ENCODE measurements at places on chromosomes 11 and 22.
A peak's percentile ranks its signal among the peaks of the same experiment; 100 is the strongest.

DNA sequence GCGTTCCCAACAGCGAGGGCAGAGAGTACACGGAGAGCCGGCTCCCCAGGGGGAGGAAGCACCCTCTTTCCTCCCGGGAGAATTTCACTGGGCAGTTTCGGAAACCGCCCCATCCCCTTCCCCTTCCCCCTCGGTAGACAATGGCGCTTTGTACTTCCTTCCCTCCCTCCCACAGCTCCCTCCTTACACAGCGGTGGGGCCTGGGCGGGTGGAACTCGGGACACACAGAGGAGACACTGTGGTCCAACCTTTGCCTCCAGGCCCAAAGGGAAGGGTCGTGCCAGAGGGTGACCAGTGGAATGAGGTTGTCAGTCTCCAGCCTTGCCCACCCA lies 4.3 kb downstream of the SMTN start:
- DNase-seq = peak; percentile 42

DNA sequence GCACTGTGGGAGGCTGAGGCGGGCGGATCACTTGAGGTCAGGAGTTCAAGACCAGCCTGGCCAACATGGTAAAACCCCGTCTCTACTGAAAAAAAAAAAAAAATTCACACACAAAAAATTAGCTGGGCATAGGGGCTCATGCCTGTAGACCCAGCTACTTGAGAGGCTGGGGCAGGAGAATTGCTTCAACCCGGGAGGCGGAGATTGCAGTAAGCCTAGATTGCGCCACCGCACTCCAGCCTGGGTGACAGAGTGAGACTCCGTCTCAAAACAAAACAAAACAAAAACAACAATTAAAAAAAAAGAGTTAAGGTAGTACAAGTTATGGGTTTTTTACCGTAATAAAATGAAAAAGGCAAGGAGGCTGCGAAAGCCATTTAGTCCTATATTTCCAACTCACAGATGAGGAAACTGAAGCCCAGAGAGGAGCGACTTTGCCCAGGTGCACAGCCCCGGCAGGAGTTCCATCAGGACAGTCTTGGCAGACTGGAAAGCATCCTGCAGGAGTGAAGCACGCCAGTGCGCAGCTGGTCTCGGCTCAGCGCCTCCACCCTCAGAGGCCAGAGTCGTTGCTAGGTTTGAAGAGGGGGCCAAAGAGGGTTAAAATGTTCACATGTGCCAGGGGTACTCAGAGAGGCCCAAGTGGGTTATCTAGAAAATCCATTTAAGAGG lies 3.8 kb upstream of the FADS3 start:
- no peak for DNase-seq

DNA sequence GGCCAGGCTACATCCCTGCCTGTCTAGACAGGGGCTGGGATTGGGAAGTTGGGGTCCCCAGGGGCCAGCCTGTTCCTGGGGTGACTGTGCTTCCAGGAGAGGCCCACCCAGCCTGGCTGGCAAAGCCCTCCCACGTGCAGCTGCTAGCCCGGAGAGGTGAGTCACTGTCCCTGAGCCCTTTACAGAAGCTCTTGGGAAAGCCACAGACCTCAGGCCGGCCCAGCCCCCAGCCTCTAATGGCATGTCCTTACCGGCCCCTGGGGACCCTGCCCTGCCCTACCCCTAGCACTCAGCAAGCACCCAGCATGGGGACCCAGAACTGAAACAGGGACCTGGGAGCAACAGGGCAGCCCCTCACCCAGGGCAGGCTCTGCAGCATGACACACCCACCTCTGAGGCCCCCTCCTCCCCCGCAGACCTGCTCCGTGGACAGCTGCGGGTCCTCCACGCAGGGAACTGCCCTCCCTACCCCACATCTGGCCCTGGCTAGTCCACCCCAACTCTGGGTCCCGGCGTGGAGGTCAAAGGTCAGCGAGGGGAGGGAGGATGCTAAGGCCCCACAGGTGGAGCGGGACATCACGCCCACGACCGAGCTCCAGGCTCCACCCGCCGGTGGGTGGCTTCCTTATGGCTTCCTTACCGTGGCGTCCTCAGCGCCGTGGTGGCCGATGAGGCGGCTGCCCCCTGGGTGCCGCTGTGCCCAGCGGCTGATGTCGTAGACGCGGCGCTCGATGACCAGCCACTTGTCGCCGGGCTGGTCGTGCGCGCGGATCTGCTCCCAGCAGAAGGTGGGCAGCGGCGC lies 615 bp downstream of the FADS3 start:
- DNase-seq = no peak

DNA sequence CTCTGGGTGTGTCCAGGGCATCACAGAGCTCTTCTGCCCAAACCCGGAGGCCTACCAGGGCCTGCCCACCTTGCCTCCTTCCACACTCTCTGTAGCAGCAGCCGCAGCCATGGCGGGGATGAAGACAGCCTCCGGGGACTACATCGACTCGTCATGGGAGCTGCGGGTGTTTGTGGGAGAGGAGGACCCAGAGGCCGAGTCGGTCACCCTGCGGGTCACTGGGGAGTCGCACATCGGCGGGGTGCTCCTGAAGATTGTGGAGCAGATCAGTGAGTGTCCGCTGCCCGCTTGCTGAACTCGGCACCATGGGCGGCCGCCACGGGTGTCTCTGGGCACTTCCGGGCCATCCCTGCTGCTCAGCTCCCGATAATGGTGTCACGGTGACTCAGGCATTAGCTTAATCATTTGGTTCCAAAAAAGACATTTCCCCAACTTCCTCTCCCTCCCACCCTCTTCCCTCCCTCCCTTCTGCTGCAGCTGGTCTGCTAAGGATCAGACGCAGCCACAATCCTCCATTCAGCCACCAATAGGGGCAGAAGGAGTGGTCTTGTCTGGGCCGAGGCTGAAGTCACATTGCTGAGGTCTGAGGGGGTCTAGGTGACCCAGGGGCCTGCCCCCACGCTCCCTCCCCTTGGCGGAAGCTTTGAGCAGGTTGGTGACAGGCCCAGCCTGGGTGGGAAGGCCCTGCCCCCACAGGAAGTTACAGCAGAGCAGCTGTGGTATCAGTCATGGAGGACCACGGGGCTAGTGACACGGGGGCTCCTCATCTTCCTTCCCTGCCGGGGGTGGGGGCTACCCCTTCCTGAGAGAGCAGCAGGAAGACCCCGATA lies 950 bp downstream of the FERMT3 start:
- peak; percentile 98 for DNase-seq

GRCh38 chr11:128496249-128496648 lies 91.1 kb downstream of the ETS1 start:
- DNase-seq = no peak

DNA sequence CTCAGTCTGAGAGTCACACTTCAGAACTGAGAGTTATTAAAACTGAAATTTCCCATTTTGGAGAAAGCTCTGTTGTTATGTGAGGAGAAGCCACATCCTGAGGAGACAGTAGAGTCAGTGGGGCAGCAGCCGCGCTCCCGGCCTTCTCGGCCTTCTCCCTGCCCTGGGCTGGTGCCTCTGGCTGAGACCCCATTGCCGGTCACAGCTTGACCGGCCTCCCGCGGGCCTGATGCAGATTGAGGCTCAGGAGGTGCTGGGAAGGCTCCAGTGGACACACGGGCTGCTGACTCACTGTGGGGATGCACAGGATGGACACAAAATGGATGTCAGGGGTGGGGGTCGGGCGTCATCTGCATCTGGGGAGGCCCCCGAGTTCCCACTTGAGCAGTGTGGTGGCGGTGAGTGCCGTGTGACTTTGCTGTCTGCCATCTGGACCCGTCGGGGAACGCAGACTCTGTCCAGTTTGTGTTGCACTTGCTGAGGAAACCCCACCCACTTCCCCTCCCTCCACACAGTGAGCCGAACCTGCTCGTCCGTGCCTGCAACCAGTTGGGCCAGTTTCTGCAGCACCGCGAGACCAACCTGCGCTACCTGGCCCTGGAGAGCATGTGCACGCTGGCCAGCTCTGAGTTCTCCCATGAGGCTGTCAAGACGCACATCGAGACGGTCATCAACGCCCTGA lies 50.1 kb downstream of the MUC6 start:
- no peak for DNase-seq

DNA sequence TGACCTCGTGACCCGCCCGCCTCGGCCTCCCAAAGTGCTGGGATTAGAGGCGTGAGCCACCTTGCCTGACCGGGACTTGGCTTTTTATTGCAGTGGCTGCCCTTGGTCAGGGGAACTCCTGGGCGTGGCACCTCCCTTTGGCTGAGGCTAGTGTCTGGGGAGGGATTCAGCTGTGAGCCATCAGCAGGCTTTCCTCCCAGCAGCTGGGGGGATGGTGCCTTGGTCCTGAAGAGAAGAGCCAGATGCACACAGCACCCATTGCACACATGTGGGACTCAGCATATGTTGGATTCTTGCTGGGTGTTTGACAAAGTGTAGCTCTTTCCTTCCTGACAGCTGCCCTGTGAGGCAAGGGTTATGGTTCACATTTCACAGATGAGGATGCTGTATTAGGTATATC lies 8.4 kb downstream of the CYTH4 start:
- DNase-seq = no peak

DNA sequence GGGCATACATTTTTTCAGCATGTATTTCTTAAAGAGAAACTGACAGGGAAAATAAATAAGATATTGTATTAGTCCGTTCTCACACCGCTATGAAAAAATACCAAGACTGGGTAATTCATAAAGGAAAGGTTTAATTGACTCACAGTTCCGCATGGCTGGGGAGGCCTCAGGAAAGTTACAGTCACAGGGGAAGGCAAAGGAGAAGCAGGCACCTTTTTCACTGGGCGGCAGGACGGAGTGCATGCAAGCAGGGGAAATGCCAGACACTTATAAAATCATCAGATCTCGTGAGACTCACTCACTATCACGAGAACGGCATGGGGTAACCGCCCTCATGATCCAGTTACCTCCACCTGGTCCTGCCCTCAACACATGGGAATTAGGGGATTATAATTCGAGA lies 44.2 kb downstream of the PPFIA1 start:
- no peak for DNase-seq

DNA sequence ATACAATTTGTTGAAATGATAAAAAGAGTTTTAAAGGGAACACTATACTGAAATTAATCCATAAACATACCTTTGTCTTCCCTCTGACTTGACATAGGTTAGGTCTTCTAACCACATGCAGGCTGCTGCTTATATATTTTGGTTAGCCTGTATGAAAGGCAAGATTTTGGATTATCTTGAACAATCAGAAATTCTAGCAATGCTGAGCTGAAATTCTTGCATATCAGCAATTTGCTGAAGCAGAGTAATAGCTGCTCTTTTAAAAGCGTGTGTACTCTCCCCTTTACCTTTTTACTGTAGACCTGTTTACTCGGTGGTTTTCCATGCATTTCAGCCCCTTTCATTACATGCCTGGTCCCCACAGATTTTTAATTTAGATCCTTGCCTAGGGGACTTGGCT lies 34.0 kb downstream of the CWC15 start:
- no peak for DNase-seq

DNA sequence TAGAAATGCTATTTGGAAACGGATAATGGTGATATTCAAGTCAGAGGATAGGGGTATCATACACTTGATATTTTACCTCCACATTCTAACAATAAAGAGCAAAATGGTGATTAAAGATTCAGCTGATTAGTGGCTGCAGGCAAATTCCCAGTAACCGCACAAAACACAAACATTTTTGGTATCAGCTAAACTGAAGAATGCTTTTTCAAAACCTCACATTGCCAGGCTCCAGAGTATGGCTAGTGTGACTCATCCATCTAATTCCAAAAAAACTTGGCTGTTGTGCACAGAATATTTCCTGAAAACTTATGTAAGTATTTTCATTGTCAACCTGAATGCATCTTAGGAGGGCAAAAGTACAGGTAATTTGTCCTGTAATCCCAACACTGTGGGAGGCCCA lies 10.9 kb downstream of the SRPRA start:
- no peak for DNase-seq

- DNase-seq = no peak
These were observed 441.4 kb downstream of the BUD13 start for GRCh38 chr11:116331381-116331780.

GRCh38 chr11:92455210-92455790 lies 230.7 kb downstream of the FAT3 start:
- no peak for DNase-seq

- DNase-seq = no peak
These were observed 14.8 kb upstream of the MRGPRF start for GRCh38 chr11:69027704-69028372.

GRCh38 chr11:67492801-67493547 lies 10.1 kb downstream of the AIP start:
- DNase-seq = peak; percentile 43

GRCh38 chr22:46587492-46588278 lies 32.5 kb upstream of the GRAMD4 start:
- DNase-seq = no peak

DNA sequence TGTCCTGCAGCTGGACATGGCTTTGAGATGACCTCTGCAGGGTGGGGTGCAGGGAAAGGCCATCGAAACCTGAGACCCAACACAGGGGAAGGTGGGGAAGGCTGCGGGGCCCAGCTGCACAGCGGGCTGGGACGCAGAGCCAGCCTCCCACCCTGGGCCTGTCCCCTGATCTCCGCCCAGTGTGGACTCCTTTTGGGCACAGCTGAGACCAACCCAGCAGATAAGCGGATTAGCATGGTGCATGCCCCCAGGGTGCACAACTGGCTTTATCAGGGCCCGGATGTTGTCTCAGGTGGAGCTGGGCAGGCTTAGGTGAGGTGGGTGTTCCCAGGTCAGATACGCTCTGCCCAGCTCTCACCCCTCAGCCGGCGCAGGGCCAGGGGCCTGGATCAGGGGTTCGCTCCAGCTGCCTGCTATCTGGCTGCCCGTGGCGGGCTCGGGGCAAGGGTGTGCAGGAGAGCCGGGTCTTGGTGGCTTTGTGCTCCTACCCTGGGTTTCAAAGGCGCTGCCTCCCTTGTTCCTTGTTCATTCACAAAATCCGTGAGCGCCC lies 28.1 kb upstream of the MUC5AC start:
- no peak for DNase-seq

DNA sequence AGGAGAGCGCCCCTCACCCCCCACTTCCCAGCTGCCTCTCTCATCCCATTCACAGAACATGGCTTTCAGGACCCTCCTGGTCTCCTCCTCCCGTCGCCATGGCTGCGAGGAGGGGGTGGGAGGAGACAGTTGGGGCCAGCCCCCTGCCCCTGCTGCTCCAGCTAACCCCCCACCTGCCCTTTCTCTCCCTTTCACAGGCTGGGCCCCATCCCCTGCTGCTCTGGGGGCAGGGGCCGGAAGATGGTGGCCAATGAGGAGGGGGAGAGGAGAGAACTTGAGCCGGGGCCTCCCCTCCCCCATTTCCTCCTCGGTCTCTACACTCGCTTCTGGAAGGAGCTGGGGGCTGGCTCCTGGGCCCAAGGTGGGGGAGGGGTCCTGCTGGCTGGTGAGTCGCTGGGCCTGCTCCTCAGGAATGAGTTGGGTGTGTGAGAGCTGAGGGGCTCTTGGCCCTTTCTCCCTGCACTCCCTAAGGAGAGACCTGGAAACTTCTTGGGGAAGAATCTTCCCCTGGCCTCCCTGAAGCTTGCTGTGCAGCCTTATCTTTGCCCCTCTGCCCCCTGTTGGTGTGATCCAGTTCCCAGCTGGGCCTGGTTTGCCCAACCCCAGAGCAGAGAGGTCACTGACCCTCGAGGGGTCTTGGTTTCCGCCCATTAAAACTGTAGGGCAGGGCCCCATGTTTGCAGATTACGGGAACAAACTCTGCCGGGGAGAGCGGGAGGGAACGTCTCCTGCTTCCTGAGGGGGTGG lies 10.2 kb downstream of the YPEL4 start:
- peak; percentile 92 for DNase-seq
